ENCODE measurements at places on chromosomes 3 and 15. TPM values are rescaled to one million over a fixed set of nuclear protein-coding genes. Genes with fewer than 3 reads are reported as not detected.

Gene TMCO5A
- polyA plus RNA-seq = not detected

GRCh38 chr3:123986427-123986826, 5.5 kb downstream of the ROPN1 start:
- no peak overlapping the region for H3K27ac ChIP-seq
- peaks cover 14% of the 10 kb centered on the region for H3K27me3 ChIP-seq
- H3K4me1 ChIP-seq = no peaks in the 10 kb centered on the region

Gene ADAMTSL3
- 0.35 TPM for polyA plus RNA-seq

DNA sequence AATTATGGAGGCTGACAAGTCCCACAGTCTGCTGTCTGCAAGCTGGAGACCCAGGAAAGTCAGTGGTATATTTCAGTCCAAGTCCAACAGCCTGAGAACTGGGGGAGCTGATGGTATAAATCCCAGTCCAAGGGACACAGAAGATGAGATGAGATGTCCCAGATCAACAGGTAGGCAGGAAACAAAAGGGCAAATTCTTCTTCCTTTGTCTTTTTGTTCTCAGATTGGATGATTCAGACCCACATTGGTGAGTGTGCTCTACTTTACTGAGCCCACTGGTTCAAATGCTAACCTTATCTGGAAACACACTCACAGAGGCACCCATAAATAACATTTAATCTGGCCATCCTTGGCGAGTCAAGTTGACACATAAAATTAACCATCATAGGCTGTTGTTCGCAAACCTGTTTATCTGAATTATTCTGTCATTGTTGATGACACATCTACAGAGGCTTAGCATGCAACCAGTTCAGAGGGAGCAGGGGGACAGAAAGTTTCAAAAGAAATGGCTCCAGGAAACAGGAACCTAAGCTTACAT, 62.7 kb upstream of the ITGA11 start:
- H3K27me3 ChIP-seq = no peaks in the 10 kb centered on the region
- no peak for DNase-seq
- no peaks in the 10 kb centered on the region for H3K36me3 ChIP-seq

- H3K4me1 ChIP-seq = peaks cover 26% of the 10 kb centered on the region
- H3K27me3 ChIP-seq = peaks cover 13% of the 10 kb centered on the region
- H3K36me3 ChIP-seq = no peaks in the 10 kb centered on the region
- DNase-seq = peak; percentile 63
- no peak overlapping the region for H3K4me3 ChIP-seq
- no peak overlapping the region for H3K27ac ChIP-seq
These were observed 6.3 kb upstream of the HES1 start for GRCh38 chr3:194129581-194130133.

Gene ROPN1
- polyA plus RNA-seq = 0.06 TPM

Gene CHDH
- polyA plus RNA-seq = 4.9 TPM

GRCh38 chr3:39196671-39197356, 4.4 kb upstream of the XIRP1 start:
- no peak for DNase-seq
- H3K4me3 ChIP-seq = no peak overlapping the region
- no peaks in the 10 kb centered on the region for H3K4me1 ChIP-seq

Gene CYP1A2
- not detected for polyA plus RNA-seq

Data from H1 (cell line).